Osteocyte (in vitro differentiated cells): ENCODE measurements at places on chromosomes 2 and 18.

DNA sequence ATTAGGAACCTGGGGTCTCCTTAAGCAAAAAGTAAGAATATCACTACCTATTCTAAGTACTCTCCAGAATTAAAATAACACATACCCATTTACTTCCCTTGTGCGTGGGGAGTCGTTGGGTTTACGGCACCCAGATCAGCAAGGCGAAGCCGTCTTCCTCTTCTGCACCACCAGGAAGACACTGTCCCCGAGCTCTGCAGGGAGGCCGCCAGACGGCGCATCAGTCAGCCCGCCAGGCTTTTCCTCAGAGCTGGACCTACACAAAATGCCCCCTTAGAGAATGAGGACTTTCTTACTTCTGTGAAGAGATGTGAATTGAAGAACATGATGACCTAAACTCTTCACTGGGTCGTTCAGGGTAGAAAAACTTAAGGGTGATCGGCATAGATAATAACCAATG lies 526.5 kb downstream of the GALR1 start:
- no peak for DNase-seq

GRCh38 chr18:14776801-14777200 lies 28.8 kb downstream of the ANKRD30B start:
- no peak for DNase-seq

GRCh38 chr2:29115797-29116781 lies 874 bp downstream of the CLIP4 start:
- DNase-seq = no peak

- DNase-seq = no peak
These were observed 202.8 kb downstream of the DNER start for GRCh38 chr2:229511524-229511923.

GRCh38 chr2:68379184-68379708 lies 14.2 kb downstream of the PLEK start:
- DNase-seq = no peak

GRCh38 chr18:59286341-59286740 lies 13.1 kb upstream of the RAX start:
- no peak for DNase-seq

DNA sequence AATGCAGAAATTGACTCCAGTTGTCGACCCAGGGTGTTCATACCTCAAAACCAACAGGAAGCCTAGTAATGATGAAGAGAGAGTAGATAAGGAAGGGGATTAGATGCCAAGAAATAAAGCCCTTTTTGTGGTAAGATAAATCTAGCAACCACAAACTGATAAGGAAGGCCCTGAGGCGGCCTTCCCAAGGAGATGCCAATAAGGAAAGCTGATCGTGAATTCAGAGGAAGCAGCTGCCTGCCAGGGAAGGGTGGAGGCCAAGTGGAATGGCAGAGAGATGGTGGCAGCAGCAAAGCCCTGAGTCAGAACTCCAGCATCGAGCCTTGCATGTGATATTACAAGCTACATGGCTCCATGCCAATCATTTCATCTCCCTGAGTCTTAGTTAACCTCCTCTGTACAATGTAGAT lies 126.3 kb downstream of the IRS1 start:
- DNase-seq = no peak

DNA sequence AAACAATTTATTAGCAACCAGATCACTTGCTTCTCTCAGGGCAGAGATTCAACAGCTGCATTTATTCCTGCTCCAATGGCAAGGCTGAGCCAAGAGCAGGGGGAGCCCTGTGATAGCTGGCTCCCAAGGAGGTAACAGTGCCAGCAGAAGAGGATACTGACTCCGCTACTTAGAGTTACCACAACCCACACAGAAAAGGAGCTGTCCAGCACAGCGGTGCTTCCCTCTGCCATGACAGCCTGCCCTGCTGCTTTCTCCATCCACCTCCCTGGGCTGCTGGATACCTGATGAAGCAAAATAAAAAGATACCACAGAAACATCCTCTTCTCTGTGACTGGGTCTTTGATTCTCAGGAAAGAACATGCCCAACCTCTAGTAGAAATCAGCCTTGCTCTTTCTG lies 467.2 kb downstream of the LRRTM4 start:
- DNase-seq = no peak

GRCh38 chr2:18932853-18933252 lies 343.5 kb upstream of the NT5C1B start:
- no peak for DNase-seq

- DNase-seq = no peak
These were observed 29.5 kb upstream of the SMAD7 start for GRCh38 chr18:48979944-48980890.

DNA sequence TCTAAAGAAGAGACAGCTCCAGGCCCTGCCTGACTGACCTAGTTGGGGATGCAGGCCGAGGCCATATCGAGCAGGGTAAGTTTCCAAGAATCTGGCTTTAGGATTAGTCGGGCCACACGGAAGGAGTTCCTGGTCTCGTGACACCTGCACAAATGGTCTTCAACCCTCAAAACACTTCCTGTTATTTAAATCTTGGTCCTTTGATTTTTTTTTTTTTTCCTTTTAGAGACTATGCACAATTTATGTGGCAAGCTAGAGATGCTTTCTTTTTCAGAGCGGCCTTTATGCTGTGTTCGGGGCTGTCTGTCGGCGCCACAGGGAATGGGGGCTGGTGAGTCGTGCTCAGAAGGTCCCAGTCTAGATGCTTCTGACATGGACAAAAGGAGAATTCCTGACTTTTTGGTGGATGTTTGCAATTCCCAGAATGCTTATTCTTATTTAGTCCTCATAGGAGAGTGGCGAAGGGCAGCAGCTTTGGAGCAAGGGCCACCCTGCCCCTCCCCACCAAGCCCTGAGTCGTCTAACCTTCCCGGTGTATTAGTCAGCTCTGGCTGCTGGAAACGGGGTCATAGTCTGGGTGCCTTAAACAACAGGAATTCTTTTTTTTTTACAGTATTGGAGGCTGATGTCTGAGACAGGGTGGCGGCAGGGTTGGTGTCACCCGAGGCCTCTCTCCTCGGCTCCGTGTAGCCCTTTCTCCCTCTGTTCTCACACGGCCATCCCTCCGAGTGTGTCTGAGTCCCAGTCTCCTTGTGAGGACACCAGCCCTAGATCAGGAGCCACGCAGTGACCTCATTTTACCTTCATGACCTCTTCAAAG lies 27.4 kb downstream of the HPCAL1 start:
- no peak for DNase-seq

- DNase-seq = no peak
These were observed 1.4 kb downstream of the OLA1 start for GRCh38 chr2:174246944-174247381.

GRCh38 chr2:75174981-75175380 lies 24.3 kb downstream of the TACR1 start:
- DNase-seq = no peak

GRCh38 chr2:44894058-44894457 lies 47.4 kb upstream of the SIX3 start:
- no peak for DNase-seq

DNA sequence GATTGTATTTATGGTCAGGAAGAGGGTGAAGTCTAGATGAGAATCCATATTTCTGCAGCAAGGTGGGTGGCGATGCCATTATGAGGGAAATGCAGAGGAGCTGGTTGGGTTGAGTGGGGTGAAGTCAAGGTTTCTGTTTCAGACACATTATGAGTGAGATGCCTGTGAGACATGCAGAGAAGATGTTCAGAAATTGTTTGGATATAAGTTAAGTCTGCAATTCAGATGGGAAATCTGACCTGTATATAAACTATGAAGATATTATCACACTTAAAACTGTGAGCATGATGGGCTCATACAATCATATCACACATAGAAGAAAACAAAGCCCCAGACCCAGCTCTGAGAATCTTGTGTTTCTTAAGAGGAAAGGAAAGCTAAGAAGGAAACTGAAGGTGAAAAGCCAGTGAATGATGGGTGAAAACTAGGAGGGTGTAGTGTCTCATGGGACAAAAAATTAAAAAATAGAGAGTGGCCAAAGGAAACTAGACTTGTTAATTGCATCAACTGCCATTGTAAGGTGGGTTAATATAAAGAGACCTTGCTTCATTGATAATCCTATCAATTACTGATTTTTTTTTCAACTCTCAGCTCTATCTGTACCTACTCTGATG lies 14.2 kb downstream of the GALNT5 start:
- DNase-seq = no peak
